ENCODE measurements at places on chromosomes 16 and 17.

- DNase-seq: no peak
Observed at GRCh38 chr17:42537156-42537805, 1.2 kb downstream of the NAGLU start.

- no peak for DNase-seq
Observed at GRCh38 chr16:1050516-1050915, 22.0 kb upstream of the SSTR5 start.

DNA sequence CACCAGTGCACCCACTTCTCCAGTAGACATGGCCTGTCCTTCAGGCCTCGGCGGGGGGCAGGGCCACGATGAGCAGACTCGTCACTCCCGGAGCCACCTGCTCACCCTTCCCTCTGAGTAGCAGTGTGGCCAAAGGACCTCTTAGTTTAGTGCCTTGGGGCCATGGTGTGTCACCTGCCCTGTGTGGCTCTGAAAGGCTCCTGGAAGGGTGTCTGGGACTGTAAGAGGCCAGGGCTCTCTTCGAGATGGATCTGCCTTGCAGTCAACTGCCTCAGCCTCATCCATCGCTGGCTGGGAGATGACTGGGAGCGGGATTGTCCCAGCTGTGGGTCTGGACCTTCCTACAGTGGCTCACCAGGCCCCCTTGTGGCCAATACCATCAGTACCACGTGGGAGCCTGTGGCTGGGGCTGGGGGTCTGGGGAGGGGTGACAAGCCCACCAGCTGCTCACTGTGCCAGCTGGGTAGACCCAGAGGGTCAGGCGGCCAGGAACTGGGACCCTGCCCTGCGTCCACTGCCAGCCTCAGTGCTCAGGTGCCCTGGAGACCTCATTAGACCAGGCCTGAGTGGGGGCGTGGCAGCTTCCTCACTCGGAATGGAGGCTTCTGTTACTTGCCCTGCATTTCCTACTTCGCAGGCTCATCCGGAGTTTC, 133.4 kb downstream of the OR1D5 start:
- DNase-seq: no peak

- peak; percentile 27 for DNase-seq
Observed at GRCh38 chr16:49834531-49835151, 21.3 kb downstream of the ZNF423 start.

- no peak for DNase-seq
Observed at GRCh38 chr16:24734382-24734781, 4.9 kb downstream of the TNRC6A start.

GRCh38 chr17:50531428-50532025, 1.0 kb upstream of the EPN3 start:
- DNase-seq: no peak

DNA sequence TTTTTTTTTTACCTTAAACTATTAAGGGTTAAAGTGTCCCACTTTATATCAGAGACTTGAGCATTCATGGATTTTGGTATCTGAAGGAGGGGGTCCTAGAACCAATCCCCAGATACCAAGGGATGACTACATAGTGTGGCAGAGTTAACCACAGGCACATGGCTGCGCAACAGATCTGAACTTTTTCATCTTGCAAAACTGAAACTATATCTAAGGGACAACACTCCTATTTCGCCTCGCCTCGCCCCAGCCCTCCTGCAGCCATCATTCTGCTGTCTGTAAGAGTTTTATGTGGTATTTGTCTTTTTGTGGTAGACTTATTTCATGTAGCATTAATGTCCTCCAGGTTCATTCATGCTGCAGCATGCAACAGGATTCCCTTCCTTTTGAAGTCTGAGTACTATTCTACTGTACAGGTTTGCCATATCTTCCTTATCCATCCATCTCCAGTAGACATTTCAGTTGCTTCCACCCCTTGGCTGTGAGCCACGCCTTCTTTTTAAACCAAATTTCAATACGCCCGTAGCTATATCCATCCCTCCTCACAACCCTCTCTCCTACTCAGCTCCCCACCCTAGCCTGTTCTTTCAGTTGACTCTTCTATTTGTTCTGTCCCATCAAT, 53.2 kb downstream of the AMFR start:
- DNase-seq: no peak

DNA sequence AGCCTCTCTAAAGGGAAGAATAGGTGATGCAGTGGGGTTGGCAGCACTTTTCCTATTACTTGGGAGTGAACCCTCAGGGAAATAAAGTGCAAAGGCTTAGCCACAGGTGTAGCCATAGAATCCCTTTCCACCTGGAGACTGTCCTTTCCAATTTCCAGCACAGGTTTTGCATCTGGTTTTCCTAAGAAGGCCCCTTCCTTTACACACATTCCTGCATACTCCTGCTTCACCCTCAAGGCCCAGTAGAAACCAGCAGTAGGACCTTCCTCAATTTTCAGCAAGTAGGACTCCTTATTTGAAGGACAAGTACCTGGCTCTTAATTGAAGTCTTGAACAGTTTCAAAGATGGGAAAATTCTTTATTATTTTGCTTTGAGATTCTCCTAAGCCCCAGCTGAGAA, 171.8 kb upstream of the TBX2 start:
- DNase-seq: no peak

DNA sequence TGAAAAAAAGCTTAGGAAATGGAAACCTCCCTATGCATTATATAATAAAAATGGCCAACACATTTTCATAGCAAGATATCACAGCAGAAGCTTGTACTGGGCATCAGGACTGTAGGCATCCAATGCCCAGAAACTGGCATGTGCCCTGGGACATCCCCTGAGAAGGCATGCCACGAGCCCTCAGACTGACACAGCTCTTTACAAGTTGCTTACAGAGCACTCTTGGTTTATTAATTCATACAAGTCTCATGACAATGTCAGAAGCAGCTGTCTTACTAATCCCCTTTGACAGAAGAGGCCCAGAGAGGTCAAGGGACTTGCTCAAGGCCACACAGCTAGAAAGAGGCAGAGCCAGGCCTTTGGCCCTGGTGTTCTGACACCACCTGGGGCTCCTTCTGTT, 5.6 kb upstream of the CCL2 start:
- DNase-seq: no peak

DNA sequence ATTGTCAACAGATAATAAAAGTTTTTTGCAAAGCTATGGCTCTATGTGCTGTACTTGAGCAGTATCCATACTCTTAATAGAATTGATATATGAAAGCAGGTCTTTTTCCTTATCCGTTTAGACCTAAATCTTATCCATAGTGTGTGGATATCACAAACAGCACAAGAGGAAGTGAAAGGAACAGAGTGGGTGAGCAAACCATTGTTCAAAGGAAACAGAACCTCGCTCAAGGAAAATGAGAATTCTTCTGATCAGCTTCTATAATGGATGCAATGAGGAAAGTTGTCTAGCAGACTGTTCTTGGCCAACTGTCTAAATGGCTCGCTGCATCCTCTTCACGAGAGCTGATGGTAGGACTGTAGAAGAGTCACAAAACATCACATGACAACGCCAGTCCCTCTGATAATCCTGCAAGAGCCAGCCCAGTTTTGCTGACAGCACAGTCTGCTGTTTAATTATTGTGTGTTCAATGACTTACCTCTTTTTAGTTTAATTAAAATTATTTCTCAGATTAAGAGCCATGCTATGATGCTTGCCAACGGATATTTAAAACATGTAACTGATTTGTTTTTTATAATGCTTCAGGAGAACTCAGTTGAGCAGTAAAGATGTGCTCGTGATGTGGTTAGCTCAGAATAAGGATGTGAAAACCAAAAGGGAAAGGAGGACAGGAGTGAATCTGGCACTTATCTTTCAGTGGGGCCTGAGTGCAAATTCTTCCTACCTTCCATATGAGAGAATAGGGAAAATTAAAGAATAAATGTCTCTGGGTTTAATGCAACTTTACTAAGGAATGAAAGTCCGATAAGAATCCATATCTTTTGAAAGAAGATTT, 38.5 kb downstream of the WWOX start:
- DNase-seq: no peak

DNA sequence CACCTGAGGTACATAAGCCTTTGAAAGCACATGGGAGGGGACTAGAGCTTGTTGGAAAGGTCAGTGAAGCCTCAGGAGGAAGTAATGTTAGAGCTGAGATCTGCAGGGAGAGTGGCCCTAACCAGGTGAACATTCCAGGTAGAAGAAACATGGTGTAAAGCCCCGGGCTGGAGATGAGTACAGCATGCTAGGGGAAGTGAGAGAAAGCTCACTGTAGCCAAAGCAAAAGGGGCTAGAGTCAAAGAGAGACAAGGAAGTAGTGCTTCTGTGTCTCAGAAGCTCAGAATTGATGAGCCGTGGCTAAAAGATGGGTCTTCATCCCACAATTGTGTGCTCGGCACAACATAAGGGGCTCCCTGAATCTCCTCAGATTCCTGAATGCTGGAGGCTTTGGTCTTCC, 481.8 kb downstream of the XYLT1 start:
- no peak for DNase-seq

DNA sequence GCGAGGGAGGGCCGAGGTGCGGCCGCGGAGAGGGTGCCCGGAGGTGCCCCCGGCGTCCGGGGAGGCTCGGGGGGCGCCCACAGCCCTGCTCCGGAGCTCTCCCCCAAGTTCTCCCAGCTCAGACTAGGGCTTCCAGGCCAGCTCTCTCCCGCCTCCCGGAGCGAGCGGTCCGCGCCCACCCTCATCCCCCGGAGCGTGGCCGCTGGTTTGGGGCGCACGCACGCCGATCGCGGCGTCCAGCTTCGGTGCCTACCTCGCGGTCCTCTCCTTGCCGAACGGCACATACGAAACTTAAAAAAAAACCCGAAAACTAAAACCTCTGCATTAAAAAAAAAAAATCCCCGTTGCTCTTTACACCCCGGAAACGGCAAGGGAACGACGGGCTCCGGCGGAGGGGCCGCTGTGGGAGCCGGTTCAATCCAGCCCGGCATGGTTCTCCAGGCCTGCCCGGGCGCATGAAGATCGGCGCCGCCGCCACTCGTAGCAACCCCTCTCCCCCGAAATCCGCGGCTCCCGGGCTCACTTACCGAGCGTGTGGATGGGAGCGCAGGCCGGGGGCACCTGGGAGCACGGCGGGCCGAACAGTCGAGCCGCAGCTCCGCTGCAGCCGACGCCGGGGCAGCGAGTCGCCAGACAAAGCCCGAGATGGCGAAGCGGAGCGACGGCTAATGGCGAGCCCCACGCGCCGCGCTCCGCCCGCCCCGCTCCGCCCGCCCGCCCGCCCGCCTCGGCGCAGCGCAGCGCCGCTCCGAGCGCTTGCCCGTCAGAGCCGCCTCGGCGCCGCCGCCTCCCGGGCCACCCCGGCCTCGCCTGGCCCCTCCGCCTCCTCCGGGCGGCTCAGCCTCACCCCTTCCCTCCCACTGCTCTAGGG, 973 bp upstream of the UBTF start:
- peak; percentile 74 for DNase-seq

DNA sequence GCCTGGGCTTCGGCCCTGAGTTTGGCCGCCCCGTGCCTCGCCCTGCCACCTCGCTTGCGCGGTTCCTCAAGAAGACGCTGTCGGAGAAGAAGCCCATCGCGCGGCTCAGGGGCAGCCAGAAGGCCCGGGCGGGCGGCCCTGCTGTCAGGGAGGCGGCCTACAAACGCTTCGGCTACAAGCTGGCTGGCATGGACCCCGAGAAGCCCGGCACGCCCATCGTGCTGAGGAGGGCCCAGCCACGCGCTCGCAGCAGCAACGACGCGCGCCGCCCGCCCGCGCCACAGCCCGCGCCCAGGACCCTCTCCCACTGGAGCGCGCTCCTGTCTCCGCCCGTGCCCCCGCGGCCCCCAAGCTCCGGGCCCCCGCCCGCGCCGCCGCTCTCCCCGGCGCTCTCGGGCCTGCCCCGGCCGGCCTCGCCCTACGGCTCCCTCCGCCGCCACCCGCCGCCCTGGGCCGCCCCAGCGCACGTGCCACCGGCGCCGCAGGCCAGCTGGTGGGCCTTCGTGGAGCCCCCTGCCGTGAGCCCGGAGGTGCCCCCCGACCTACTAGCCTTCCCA, 12.0 kb downstream of the MYO15A start:
- no peak for DNase-seq

DNA sequence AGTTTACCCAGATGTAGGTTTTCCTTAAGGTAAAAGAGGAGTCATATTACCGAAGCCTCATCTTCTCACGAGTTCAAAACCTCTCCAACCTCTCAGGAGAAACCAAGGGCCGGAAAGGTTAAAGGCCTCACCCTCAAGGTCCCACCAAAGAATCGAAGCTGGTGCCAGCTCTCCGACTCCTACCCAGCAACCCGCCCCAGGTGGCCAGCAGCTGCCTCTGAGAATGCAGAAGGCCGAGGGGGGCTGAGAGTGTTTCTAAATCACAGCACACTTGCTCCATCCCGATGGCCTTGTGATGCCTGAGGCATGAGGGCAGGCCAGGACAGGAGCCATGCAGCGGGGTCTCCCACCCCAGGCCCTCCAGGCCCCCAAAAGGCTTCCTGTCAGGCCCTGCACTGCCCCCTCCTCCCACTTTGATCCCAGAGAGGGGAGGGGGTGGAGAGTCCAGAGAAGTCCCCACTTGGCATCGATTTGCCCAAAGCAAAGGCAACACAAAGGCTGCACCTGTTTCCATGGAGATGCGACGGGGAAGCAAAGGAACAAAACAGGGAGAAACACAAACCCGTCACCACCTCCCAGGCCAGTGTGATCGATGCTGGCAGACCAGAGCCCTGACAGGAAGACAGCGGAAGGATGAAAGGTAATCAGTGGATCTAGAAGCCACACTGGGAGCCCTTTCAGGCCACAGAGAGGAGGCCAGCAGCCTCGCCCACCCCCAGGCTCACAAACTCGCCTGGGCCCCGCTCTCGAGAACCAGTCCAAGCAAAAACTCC, 39.0 kb downstream of the CUEDC1 start:
- no peak for DNase-seq

DNA sequence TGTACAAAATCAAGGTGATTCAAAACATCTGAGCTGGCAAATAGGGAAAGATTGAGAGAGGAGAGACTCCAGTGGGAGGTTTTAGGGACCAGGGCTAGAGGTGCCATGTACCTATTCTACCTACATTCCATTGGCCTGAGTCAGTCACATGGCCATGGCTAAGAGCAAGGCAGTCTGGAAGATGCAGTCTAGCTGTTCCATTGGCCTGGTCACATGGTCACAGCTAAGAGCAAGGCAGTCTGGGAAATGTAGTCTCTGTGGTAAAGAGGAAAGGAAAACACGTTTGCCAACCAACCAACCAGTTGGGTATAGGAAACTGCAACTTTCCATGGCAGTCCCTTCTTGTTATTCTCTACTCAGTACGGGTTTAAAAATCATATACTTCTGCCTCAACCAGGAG, 369.1 kb downstream of the XYLT1 start:
- DNase-seq: no peak

GRCh38 chr17:76079535-76079955, 563 bp downstream of the ZACN start:
- DNase-seq: no peak

DNA sequence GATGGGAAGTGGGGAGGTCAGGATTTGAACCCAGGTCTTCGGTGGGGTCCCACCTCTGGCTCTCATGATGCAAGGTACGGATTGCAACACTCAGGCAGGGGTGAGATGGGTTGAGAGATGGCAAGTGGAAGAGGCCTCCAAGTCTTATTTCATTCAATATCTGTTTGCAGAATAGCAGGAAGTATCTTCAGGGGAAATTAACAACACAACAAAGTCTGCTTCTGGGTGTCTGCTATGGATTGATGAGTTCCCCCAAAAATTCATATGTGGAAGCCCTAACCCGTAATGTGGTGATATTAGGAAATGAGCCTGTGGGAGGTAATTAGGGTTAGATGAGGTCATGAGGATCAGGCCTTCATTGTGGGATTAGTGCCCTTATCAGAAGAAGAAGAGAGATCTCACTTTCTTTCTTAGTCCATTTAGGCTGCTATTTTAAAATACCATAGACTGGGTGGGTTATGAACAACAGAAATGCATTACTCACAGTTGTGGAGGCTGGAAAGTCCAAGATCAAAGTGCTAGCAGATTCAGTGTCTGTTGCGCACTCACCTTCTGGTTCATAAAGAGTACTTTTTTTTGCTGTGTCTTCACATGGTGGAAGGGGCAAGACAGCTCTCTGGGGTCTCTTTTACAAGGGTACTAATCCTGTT, 4.4 kb upstream of the CD300H start:
- DNase-seq: no peak

GRCh38 chr16:49704586-49705155, 151.2 kb downstream of the ZNF423 start:
- DNase-seq: no peak
